Fibroblast of lung (primary cell): ENCODE measurements at places on chromosomes 12 and 14. TPM values are rescaled to one million over a fixed set of nuclear protein-coding genes. Genes with fewer than 3 reads are reported as not detected.

GSKIP gene
- 27.7 and 30.2 TPM in 2 replicates for total RNA-seq

DNA sequence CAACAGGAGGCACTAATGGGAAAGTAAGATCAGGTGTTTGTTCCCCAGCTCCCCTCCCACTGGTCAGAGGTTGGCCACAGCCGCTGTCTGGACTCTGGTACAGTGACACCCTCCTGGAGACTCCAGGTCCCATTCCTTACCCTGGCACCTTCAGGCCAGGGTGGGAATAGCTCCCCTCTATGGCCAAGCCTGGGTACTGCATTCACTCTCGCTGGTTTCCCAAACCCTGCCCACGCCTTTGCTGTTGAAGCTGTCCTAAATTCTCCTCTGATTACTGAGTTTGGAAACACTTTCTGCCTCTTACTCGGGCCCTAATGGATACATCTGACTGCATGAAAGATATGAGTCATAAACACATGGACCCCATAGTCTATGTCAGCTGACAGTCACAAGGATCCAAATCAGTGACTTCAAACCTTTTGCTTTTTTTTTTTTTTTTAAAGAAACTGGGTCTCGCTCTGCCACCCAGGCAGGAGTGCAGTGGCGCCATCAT, 17.9 kb downstream of the HRK start:
- H3K27ac ChIP-seq: peak overlapping the region; percentile 51
- peaks cover 19% of the 10 kb centered on the region for H3K4me1 ChIP-seq

GRCh38 chr12:11482955-11483354, 87.6 kb upstream of the PRB2 start:
- no peaks in the 10 kb centered on the region for H3K36me3 ChIP-seq
- H3K4me1 ChIP-seq: no peaks in the 10 kb centered on the region
- H3K27ac ChIP-seq: no peak overlapping the region
- no peak overlapping the region for H3K4me3 ChIP-seq

DNA sequence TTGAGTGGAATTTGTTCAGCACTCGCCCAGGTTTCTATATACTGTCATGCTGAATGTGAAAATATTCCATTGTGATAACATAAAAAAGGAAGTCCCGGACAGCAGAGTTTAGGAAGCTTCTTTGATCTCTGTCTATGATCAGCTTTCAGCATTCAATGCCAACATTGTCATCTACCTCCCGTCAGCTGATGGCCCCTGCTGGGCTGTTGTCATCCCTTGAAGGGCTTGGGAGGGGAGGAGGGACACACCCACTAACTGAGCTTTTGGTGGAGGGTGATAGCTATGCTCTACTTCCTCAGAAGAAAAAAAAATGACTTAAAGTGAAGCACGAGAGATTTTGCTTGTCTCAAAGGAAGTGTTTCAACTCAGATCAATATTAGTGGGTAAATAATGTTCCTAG, 4.7 kb upstream of the KRT77 start:
- H3K4me3 ChIP-seq: no peak overlapping the region
- no peak for DNase-seq
- H3K27me3 ChIP-seq: peaks cover 4% of the 10 kb centered on the region
- no peak overlapping the region for H3K27ac ChIP-seq
- H3K4me1 ChIP-seq: no peaks in the 10 kb centered on the region
- H3K36me3 ChIP-seq: no peaks in the 10 kb centered on the region

GRCh38 chr14:28895389-28895788, 128.8 kb downstream of the FOXG1 start:
- no peak overlapping the region for H3K27ac ChIP-seq
- H3K4me1 ChIP-seq: no peaks in the 10 kb centered on the region
- H3K27me3 ChIP-seq: no peaks in the 10 kb centered on the region
- H3K4me3 ChIP-seq: no peak overlapping the region

GLIPR1L1 gene
- under 0.01 TPM in 1 of 2 replicates, not detected in the other for total RNA-seq

NCOR2 gene
- total RNA-seq: 13.1 and 17.2 TPM in 2 replicates

GRCh38 chr14:67933266-67933665, 113.7 kb downstream of the RAD51B start:
- no peak for DNase-seq
- no peak overlapping the region for H3K4me3 ChIP-seq
- H3K36me3 ChIP-seq: no peaks in the 10 kb centered on the region
- H3K4me1 ChIP-seq: peaks cover 3% of the 10 kb centered on the region
- no peak overlapping the region for H3K27ac ChIP-seq

PSMB5 gene
- 166 and 204 TPM in 2 replicates for total RNA-seq

- H3K27me3 ChIP-seq: no peaks in the 10 kb centered on the region
- no peak overlapping the region for H3K27ac ChIP-seq
- H3K4me3 ChIP-seq: no peak overlapping the region
- no peak for DNase-seq
- no peaks in the 10 kb centered on the region for H3K36me3 ChIP-seq
- peaks cover 14% of the 10 kb centered on the region for H3K4me1 ChIP-seq
These were observed 13.4 kb downstream of the GSG1 start for GRCh38 chr12:13090054-13090453.

- H3K4me3 ChIP-seq: no peak overlapping the region
- peaks cover 2% of the 10 kb centered on the region for H3K27me3 ChIP-seq
- H3K36me3 ChIP-seq: no peaks in the 10 kb centered on the region
- peak; percentile 7 for DNase-seq
These were observed 6.4 kb downstream of the TMEM121 start for GRCh38 chr14:105532735-105533141.

DNA sequence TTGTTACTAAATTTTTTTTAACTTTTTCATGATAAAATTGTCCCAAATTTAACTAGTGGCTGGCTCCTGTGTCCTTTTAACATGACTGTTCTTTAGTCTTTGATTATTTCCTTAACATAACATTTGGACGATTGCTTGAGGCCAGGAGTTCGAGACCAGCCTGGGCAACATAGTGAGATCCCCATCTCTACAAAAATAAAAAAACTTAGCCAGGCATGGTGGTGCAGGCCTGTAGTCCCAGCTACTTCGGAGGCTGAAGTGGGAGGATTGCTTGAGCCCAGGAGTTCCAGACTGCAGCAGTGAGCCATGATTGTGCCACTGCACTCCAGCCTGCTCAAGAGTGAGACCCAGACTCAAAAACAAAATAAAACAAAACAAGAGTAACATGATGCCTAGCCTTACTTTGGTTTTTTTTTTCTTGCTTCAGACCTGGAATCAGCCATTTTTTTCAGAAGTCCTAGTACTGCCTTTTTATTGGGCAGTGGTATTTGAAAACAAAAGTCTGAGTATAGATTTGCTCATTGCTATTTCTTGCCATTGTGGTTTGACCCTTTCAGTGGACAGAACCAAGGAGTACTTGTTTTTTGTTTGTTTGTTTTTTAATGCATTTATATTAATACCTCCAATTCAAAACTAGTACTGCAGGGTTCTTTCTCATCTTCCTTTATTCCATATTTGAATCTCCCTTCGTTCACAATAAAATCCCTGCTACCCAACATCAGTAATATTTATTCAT, 4.8 kb downstream of the TOGARAM1 start:
- peak; percentile 24 for DNase-seq
- H3K4me1 ChIP-seq: no peaks in the 10 kb centered on the region
- H3K36me3 ChIP-seq: no peaks in the 10 kb centered on the region
- no peak overlapping the region for H3K27ac ChIP-seq
- peak overlapping the region; percentile 30 for H3K4me3 ChIP-seq
- H3K27me3 ChIP-seq: no peaks in the 10 kb centered on the region

MANSC1 gene
- 1.3 and 1.8 TPM in 2 replicates for total RNA-seq

DNA sequence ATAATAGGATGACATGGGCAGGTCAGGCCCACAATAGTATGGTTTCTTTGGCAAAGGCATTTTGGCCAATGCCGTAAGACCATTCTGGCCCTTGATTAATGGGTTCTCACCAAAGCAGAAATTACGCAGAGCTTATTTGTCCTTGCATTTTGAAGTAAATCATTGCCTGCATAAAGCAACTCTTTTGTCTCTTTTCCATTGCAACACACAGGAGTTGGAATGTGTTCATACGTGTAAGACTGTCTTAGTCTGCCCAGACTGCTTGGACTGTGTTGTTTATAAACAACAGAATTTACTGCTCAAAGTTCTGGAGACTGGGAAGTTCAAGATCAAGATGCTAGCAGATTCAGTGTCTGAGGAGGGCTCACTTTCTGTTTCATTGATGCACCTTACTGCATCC, 102.8 kb upstream of the NPAS3 start:
- no peaks in the 10 kb centered on the region for H3K36me3 ChIP-seq
- H3K4me3 ChIP-seq: no peak overlapping the region
- peak; percentile 8 for DNase-seq

DNA sequence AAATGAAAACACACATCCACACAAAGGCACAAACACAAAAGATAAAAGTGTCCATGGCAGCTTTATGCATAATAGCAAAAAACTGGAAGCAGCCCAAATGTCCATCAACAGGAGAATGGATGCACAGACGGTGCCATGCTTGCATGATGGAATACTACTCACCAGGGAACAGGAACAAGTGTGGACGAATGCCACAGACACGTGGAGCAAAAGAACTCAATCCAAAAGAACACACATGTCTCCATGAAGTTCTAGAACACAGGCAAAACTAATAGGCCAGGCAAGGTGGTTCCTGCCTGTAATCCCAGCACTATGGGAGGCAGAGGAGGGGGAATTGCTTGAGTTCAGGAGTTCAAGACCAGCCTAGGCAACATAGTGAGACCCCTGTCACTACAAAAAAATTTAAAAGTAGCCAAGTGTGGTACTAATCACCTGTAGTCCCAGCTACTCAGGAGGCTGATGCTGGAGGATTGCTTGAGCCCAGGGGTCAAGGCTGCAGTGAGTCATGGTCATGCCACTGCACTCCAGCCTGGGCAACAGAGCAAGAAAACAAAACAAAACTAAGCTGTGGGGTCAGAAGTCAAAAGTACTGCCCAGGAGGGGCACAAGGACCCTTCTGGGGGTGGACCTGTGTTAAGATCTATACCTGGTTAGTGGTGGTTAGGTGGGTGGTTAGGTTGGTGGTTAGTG, 7.3 kb upstream of the TMEM119 start:
- H3K36me3 ChIP-seq: no peaks in the 10 kb centered on the region
- DNase-seq: no peak
- no peaks in the 10 kb centered on the region for H3K27me3 ChIP-seq
- peak overlapping the region; percentile 49 for H3K27ac ChIP-seq
- peaks cover 19% of the 10 kb centered on the region for H3K4me1 ChIP-seq

DNA sequence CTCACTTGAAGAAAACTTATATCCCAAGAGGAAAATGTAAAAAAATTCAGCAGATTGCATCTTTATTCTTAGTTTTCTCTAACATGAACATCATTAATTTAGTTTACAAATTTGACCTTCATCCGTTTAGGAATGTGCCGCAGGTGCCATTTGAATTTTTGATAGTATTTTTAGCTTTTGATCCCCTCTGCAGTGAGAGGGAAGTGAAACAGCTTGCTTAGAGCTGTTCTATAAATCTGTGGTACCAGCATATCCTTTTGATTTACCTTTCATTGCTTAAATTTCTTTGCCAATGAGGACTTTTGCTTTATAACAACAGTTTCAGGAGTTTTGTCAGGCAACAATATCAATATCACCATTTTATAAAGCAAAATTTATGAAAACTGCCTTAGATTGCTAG, 32.7 kb downstream of the DUSP6 start:
- no peaks in the 10 kb centered on the region for H3K36me3 ChIP-seq
- H3K27ac ChIP-seq: no peak overlapping the region
- H3K4me1 ChIP-seq: no peaks in the 10 kb centered on the region
- H3K27me3 ChIP-seq: no peaks in the 10 kb centered on the region
- H3K4me3 ChIP-seq: no peak overlapping the region

IRAK3 gene
- total RNA-seq: 7.4 and 11.1 TPM in 2 replicates

DNA sequence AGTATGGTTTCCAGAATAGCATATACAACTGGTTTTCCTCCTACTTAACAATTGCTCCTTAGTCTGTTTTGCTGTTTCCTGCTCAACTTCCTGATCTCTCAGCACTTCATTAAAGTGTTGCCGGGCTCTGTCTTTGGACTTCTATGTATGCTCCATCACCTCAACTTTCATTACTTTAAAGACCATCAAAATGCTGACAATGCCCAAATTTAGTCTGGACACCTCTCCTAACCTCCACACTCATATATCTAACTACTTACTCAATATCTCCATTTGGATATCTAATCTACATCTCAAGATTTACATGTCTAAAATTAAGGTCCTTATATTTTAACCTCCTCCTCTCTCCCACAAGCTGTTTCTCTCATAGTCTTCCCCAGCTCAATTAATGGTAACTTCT, 54.4 kb upstream of the LGR5 start:
- H3K4me3 ChIP-seq: no peak overlapping the region
- no peak for DNase-seq
- no peak overlapping the region for H3K27ac ChIP-seq
- no peaks in the 10 kb centered on the region for H3K4me1 ChIP-seq

DNA sequence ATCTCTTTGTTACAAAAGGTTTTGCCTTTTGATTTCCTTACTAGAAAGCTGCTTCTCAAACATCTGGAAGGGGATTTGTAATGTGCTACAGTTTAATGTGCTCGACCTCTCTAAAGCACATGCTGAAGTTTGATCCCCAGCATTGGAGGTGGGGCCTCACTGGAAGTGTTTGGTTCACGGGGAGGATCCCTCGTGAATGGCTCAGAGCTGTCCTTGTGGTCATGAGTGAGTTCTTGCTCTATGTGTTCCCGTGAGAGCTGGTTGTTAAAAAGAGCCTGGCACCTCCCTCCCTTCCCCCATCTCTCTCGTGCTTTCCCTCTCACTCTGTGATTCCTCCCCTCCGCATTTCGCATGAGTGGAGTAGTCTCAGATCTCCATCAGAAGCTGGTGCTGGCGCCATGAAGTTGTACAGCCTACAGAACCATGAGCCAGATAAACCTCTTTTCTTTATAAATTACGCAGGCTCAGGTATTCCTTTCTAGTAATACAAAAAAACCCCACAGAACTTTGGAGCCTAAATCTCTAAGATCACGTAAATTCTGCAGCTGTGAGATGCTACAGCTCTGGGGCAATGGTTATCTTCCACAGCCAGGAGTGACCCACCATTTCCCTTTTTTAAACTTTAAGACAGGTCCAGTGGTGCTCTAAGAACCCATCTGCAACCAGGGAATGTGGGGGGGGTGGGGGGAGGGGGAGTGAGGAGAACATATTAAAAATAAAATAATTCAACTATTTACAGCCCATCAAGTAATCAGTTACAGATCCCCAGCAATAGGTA, 214.4 kb downstream of the FOXN3 start:
- H3K27me3 ChIP-seq: no peaks in the 10 kb centered on the region
- no peaks in the 10 kb centered on the region for H3K4me1 ChIP-seq
- H3K27ac ChIP-seq: no peak overlapping the region
- DNase-seq: no peak
- H3K36me3 ChIP-seq: no peaks in the 10 kb centered on the region

SLCO1A2 gene
- total RNA-seq: not detected in 2 replicates

- no peaks in the 10 kb centered on the region for H3K4me1 ChIP-seq
- no peak overlapping the region for H3K27ac ChIP-seq
- no peak overlapping the region for H3K4me3 ChIP-seq
- H3K27me3 ChIP-seq: no peaks in the 10 kb centered on the region
- no peaks in the 10 kb centered on the region for H3K36me3 ChIP-seq
- DNase-seq: no peak
These were observed 71.8 kb upstream of the GZMB start for GRCh38 chr14:24705840-24706239.

DNA sequence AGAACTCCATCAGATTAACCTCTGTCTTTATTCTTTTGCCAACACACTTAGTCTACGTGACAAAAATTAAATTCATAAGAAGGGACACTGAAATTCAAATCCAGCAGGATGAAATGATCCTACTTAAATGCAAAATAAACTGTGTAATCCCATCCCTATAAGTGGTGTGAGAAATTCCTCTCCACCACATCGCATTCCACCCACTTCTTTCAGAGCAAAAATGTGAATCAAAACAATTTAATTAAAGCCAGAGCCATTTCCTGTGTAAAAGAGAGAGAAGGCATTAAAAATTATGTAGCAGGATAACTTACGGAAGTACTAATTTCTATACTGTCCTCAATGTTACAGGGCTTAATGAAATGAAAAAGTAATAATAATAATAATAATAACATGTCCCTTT, 844.3 kb downstream of the GALC start:
- H3K36me3 ChIP-seq: no peaks in the 10 kb centered on the region
- DNase-seq: peak; percentile 64
- H3K4me1 ChIP-seq: no peaks in the 10 kb centered on the region
- H3K27ac ChIP-seq: no peak overlapping the region
- no peaks in the 10 kb centered on the region for H3K27me3 ChIP-seq

KRT82 gene
- not detected in 2 replicates for total RNA-seq

TMEM52B gene
- total RNA-seq: under 0.01 and 0.50 TPM in 2 replicates
